ENCODE measurements at places on chromosomes 16 and 17.

- DNase-seq: no peak
Observed at GRCh38 chr16:54077050-54077821, 209.4 kb downstream of the IRX3 start.

DNA sequence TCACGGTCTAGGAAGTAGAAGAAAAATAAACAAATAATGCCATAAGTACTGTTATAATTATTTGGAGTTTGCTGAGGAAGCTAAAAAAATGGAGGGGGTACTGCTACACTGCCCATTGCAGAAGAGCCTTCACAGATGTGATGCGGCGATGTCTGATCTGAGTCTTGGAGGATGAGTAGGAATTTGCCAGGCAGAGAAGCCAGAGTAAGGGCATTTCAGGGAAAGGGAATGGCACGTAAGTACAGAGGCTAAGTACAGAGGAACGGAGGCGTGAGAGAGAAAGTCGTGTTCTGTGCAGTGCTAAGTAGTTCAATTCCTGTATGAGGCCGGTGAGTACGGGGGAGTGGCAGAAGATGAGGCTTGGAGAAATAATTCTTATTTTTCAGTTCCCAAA lies 741 bp upstream of the GRB2 start:
- no peak for DNase-seq

GRCh38 chr16:1028056-1028455 lies 44.5 kb upstream of the SSTR5 start:
- no peak for DNase-seq

- DNase-seq: no peak
Observed at GRCh38 chr16:79874391-79874790, 273.9 kb upstream of the MAF start.

DNA sequence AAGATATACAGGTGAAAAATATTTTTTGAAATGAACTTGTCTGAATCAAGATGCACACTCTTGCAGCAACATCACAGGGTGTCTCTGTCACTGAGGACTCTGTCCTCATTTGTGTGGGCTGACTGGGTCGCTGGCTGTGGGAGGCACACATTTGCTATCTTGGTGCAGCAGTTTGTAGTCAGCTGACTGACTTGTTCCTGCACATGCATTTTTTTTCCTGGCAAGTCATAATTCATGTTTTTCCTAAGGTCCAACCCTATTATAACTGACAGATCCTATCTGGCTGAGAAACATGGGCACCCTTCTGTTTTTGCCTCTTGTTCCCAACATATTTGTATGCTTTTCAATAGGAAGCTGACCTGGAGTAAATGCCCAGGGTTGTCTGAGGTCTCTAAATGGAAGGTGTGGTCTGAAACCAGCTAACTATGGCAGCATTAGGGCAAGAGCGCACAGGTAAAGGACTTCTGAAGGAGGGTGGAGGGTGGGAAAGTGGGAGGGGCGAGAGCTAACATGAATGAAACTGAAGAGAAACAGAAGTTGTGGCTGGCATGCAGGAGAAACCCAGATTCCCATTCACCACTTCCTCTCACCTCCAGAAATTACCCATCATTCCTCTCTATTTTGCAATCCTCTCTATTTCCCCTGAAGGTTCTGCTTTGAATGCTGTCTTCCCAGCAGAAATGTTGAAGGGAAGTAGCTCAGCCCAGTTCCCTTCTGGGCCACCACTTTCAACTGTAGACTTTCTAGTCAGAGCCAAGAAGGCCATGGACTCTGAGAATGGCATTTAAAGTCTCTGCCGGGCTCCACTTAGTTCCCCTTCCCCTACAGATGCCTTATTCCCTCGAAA lies 166.1 kb downstream of the PRKCA start:
- DNase-seq: no peak

- no peak for DNase-seq
Observed at GRCh38 chr16:9885467-9885866, 296.8 kb downstream of the GRIN2A start.

GRCh38 chr17:61335105-61335844 lies 64.4 kb upstream of the TBX2 start:
- DNase-seq: no peak

DNA sequence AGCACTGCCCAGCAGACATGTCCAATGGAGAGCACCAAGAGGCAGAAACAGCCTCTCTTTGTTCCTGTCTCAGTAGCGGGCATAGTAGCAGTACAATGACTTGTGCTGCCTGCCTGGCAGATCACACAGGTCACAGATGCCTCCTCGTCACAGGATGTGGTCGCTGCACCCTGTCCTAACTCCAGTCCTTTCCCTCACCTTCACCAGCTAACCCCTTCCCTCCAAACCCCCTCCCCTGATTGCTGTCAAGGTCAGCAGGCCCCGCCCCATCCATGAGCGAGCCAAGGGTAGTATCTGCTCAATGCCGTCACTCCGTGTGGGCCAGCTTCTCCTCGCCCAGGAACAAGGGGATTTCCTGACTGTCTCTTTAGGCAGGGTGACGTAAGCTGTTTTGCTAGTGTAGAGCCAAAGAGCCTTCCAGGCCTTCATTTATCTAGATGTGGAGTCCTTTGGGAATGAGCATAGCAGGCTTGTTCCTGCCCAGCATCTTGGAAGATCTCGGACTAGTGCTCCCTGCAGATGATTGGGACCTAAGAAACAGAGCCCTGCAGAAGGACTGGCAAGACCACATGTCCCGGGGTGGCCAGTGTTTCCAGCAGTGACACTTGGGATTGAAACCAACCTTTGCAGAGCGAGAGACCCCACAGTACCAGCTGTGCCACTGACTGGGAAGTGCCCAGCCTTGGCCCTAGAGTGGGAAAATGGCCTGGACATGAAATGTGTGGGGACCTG lies 75.9 kb upstream of the TNRC6C start:
- peak; percentile 53 for DNase-seq

DNA sequence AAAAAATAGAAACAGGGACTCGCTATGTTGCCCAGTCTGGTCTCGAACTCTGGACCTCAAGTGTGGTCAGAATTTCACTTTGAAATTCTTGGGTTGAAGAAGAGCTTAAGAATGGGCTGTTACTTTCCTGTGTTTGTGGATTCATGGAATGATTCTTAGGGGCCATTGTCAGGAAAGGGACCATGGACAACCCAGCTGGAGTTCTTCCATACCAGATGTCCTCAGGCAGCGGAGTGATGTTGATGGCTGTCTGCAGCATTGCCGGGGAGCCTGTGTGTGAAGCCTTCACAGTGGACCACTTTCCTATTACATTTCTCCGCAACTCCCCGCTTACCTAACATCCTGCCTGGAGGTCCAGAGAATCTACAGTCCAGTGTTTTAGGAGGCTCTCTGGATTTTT lies 145.9 kb downstream of the CLEC16A start:
- DNase-seq: no peak

GRCh38 chr17:57080718-57081117 lies 4.3 kb upstream of the AKAP1 start:
- DNase-seq: no peak

GRCh38 chr17:33435721-33436301 lies 142.7 kb upstream of the ASIC2 start:
- DNase-seq: no peak

DNA sequence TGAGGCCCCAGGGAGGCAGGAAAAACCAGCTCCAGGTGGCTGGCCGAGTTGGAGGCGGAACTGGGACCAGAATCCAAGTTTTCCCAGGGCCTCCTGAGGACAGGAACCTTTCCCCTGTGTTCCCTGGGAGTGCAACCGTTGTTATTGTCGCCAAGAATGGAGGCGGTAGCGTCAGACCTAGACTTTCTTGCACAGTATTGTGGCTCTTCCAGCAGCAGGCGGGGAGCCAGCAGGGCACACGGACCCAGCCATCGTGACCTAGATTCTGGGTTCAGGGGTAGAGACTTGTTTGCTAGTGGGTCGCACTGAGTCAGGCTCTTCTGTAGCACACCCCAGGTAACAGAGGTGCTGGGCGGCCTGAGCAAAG lies 667 bp upstream of the KIF19 start:
- no peak for DNase-seq

- DNase-seq: peak; percentile 12
Observed at GRCh38 chr17:2259769-2260536, 43.6 kb downstream of the SMG6 start.

DNA sequence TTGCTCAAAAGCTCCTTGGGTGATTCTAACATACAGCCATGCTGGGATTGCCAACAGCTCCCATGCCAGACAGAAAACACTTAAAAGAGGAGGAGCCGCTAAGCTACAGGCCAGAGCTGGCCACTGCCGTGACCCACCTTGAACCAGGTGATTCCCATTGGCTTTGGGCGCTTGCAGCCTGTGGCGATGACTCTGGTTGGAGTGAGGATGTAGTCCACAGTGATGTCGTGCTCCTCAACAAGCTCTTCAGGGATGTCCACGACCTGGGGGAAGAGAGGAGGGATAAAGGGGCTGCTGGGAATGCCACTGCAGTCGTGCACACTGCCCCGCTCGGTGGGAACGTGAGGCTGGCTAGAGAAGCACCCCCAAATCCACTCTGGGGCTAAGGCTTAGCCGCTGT lies 13.5 kb downstream of the MTHFSD start:
- DNase-seq: no peak

GRCh38 chr17:76994237-76994637 lies 126.0 kb downstream of the MGAT5B start:
- DNase-seq: no peak

DNA sequence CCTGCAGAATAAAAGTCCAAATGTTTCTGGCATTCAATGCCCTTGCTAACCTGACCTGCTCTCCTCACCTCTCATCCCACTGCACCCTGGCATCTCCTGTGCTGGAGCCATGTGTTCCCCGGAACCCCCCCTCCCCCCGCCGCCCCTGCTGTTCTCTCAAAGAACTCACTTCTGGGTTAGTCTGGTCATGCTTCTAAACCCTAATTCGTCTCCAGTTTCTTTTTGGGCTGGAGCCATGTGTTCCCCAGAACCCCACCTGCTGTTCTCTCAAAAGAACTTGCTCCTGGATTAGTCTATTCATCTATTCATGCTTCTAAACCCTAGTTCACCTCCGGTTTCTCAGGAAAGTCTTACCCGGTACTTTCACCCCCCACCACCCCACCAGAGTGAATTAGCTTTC lies 808 bp upstream of the ALOX15 start:
- DNase-seq: no peak

- DNase-seq: no peak
Observed at GRCh38 chr16:57376313-57376818, 4.1 kb downstream of the CX3CL1 start.

- no peak for DNase-seq
Observed at GRCh38 chr16:88809068-88809675, 2.6 kb downstream of the APRT start.

DNA sequence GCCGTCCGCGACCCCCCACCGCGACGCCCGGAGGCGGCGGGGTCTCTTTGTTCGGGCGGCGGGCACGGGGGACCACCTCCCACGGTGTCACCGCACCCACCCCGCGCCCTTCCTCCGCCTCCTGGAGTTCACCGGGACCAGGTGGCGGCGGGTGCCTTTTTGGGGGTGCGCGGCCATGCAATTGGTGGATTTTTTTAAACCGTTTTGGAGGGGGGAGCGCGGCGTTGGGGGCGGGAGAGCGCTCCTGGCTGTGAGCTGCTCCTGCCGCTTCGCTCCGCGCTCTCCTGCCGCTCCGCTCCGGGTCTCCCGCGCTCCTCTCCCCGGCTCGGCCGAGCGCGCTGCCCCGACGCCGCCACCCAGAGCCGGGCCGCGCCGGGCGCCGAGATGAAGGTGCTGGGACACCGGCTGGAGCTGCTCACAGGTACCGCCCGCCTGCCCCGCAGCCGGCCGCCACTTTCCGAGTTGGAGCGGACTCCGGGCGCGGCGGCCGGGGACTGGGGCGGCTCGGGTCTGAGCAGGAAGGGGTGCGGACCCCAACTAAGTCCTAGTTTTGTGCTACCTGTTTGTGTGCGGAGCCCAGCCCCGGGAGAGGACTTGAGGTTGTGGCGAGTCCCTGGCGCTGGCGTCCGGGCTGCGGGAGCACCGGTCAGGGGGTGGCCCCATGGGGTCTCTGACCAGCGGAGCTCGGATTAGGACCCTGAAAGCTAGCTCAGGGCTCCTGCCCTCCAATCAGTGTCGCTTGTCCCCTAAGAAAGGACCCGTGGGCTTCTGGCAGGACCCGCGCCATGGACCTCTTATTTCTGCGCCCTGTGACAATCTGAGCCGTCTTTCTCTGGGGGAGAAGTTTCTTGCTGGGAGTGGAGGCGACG lies 35.7 kb upstream of the NDRG4 start:
- no peak for DNase-seq

DNA sequence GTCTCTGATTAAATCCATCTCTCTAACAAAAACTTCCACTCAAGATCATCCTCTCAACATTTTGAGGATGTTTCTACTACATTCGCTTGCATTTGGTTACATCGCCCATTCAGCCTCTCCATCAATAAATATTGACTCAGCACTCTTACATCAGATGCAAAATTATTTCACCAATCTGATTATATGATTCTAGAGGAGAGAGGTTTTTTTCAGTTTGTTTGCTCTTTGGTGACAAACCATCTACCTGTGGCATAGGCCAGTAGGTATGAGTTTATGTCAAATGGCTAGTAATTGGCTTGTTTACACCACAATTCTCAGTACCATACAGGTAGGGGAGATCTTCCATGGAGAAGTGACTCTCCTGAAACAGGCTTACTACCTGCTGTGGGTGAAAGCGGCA lies 52.3 kb downstream of the TOX3 start:
- DNase-seq: no peak

- no peak for DNase-seq
Observed at GRCh38 chr17:75707079-75707571, 14.1 kb upstream of the ITGB4 start.

GRCh38 chr17:74607221-74607620 lies 15.1 kb upstream of the CD300LD start:
- DNase-seq: no peak

DNA sequence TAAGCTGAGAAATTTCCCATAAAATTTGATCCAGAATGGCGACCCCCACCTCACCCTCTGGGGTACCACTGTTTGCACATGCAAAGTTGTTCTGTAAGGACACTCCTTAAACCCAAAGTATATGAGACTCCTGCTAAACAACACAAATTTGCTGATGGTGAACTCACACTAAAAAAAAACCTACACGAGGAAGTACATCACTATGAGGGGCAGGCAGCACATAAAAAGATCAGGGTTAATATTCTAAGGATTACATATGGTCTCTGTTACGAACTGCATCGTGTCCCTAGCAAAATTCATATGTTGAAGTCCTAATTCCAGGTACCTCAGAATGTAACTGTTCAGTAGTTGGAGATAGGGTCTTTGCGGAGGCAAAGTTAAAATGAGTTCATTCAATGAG lies 60.3 kb downstream of the LYRM1 start:
- no peak for DNase-seq

GRCh38 chr17:74080656-74081582 lies 122.6 kb upstream of the RPL38 start:
- DNase-seq: no peak

- no peak for DNase-seq
Observed at GRCh38 chr16:83248735-83249463, 558.9 kb upstream of the HSBP1 start.

GRCh38 chr16:5615868-5616642 lies 518.5 kb upstream of the EEF2KMT start:
- no peak for DNase-seq

Data from stimulated activated CD8-positive, alpha-beta memory T cell treated with anti-CD3 and anti-CD28 coated beads, Interleukin-2, amount 100 ng/mL, for 1 hour (primary cell).